Astrocyte of the spinal cord (primary cell): ENCODE measurements at places on chromosomes 16 and 17.

DNA sequence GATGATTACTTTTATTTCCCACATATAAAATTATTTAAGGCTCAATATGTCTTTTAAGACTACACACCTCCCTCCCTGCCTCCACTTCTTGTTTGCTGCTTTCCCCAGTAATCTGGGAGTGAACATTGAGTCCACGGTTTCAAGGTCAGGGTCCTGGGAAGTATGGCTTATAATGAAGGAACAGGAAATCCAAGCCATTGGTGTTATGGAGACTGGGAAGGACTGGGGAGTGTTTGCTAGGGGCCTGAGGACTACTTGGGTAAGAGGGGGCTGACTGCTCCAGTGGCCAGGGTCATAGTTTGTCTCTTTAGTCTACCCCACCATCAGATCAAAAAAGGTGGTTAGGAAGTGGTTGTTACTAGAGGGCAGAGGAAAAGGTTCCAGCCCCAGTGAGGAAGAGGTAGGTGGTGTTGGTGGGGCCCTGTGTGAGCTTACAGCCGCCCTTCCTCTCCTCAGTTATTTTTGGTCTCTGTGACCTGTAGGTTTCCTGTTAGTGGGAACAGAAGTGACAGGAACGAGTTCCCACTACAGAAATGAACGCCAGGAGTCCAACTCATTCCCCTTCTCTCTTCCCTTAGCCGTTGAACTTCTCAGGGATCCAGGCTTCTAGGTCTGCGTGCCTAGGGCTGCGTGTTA is 742 bp upstream of the SLC16A13 start:
- no peak for DNase-seq

DNA sequence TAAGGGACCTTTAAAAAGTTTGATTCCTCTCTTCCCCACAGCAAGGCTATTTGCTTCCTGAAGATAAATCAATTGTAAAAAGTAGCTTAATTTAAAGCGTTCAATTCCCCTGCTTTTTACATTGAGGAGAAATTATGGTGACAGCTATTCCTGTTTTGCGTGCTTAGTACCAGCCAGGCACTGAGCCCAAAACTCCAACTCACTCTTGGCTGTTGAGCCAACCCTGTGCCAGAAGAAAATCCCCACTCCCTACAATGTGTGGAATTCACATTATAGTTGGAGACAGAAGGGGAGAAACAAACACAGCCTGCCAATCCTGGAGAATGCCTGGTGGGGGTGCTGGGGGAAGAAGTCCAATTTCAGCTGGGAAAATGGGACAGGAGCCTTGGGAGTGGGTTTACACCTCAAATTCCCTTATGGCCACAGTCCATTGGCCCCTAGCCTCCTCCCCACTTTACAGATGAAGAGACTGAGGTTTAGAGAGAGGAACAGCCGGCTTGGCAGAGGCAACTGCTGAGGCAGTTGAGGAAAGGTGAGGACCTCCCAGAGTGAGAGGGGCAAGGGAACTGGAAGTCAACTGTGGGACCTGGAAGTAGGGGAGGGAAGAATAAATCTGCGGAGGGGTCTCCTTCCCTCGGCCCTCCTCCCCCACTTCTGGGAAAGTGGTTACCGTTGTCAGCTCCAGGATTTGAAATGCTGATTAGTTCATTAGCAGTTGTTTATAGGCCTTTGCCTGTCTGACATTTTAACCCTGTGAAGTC is 26.1 kb downstream of the CDH1 start:
- DNase-seq, result no peak

- no peak for DNase-seq
Measured at GRCh38 chr16:68386628-68387027, 61.7 kb downstream of the SMPD3 start.

- peak; percentile 78 for DNase-seq
Measured at GRCh38 chr17:40191237-40192208, 14.3 kb downstream of the RAPGEFL1 start.
